Type B pancreatic cell (in vitro differentiated cells): ENCODE measurements at places on chromosomes 11 and 22.

DNA sequence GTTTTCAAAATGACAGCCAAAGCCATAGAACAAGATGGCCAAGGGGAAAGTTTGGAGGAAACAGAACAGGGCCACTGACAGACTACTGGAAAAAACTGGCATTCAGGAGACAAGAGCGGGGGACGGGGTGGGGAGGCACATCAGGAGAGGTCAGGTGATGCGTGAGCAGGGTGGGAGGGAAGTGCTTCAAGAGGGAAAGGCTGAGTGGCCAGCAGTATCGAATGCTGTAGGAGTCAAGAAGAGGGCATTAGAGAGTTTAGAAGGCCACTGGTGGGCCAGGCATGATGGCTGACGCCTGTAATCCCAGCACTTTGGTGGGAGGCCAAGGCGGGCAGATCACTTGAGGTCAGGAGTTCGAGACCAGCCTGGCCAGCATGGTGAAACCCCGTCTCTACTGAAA lies 8.2 kb downstream of the GTPBP1 start:
- DNase-seq = no peak

- DNase-seq = no peak
These were observed 511.2 kb downstream of the BUD13 start for GRCh38 chr11:116261606-116262005.

DNA sequence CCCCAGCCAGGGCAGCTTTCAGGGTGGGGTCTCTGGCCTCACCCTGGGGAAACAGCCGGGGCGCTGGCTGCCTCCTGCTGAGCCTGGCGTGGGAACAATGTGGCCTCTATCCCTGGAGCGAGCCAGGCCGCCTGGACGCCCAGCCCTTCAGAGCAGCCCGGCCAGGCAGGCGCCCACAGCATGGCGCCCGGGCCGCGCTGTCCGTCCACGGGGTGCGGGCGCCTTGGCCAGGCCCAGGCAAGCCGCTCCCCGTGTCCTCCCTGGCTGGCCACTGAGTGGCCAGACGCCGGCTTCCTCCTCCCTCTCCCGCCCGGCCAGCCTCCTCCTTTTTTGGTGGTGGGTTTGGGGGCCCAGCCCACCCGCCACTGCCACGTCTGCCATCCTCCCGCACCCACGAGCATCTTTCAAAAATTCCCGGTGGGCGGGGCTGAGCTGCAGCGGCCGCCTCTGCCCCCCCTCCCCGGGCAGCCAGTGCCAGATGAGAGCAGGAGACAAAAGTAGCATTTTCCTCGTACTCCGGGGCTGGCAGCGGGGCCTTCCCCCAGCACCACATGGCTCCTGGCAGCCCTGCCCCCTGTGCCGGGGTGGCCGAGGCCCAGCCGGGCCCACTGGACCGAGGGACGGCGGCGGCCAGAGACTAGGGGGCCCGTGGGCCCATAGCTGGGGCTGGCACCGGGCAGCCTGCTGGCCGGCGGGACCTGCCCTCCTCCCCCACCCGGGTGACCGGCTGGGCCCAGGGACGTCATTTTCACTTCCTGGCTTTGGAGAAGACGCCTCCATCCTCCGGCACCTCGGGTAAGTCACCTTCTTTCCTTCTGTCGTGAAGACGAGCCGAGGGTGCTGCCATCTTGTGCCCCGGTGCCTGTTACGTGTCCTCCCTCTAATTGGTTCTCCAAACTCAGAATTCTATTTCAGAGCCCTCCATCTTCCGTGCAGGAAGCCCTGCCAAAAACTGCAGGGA lies 70.2 kb upstream of the PPARA start:
- no peak for DNase-seq

DNA sequence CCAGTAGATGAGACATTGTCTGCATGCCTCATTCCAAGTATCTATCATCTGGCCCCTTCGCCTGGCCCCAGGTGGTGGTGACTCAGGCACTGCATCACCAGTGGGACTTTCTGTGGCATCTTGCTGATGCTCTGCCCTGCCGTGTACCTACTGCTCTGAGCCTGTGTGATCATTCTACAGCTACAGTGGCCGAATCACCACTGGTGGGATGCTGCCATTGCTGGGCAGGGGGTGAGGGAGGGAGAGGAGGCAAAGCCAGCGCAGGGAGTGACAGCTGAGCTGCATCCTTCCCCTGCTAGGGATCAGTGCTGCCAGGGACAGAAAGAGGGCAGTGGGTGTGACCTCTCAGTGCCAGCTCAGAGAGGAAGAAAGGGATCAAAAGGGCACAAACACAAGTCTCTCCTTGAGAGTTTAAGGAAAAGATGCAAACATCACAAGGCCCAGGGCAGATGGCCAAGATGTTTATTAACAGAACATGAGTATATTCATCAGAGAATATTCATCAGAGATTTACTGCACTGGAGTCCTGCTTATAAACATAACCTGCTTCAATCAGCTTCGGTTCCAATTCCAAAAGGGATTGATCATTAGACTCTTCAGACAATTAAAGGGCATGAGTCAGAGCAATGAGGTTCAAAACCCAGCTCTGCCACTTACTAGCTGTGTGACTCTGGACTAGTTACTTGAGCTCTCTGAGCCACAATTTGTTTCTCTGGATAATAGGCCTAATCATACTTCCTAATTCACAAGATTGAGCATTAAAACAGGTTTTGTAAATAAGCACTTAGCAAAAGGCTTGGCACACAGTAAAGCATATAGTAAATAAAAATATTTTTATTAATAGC lies 109.8 kb downstream of the NAT10 start:
- DNase-seq = no peak

DNA sequence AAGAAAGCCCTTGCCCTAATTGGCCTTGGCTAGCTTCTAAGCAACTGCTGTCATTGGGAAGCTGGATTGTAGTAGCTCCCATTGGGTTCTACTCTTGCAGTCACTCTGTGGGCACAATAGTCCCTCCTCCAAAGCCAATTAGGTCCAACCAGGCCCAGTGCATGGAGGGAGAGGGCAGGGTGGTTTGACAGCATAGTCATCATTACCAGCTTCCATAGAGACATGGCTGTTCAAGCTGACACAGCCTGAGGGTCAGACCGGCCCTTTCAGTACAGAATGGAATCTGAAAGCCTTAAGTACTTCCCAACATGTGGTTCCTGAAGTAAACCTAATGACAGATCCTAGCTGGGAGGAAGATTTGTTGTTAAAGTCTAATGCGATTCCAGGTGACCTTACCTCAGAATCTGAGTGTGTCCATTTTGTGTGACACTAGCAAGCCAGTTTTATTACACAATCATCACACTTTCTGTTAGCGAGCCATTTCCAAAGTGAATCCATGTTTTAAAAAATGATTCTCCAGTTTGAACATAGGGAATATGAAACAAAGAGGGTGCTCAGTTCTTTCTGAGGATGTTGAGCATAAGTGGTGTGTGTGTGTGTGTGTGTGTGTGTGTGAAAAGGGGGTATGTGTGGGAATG lies 6.9 kb downstream of the PLET1 start:
- no peak for DNase-seq

GRCh38 chr11:86720546-86720945 lies 48.1 kb upstream of the ME3 start:
- no peak for DNase-seq
